SK-N-SH treated with all-trans-retinoic acid at 6 μM for 48 hours (cell line): ENCODE measurements at places on chromosomes 1 and 21.

DNA sequence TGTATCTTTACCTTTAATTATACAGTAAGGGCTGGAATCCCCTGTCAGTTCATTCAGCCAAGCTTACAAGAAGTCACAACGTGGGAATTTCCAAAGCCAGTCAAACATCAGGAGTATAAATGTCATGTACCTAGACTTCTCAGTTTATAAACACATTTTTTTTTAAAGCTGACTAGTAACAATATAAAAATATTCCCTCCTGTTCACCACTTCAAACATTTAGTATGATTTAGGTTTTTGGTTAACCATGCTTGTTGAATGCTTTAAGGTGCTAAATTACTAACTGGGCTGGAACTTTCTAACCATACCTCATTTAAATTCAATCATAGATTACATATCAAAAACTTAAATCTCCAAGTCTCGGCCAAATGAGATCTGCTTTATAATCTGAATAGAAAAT is 44.0 kb downstream of the JAK1 start:
- no peak for ATAC-seq

GRCh38 chr21:24976238-24976637 is 631.0 kb downstream of the MRPL39 start:
- ATAC-seq, result no peak

DNA sequence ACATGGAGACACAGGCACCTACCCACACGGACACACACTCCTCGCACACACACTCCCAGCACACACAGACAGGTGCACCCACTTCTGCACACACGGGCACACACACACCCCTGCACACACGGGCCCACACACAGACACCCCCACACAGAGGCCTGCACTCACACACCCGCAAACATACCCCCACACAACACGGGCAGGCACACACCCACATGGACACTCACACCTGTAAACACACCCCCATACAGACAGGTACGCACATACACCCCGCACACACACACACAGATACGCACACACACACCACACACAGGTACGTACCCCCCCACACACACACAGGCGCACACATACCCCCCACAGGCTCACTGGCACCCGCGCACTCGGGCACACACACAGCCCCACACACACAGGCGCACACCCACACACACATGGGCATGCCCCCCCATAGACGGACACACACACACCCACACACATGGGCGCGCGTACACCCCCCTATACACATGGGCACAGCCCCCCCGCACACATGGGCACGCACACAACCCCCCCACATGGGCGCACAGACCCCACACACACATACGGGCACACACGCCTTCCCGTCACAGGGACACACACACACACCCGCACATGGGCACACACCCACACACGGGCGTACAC is 6.1 kb downstream of the ATAD3A start:
- no peak for ATAC-seq

GRCh38 chr1:19344372-19344810 is 32.3 kb downstream of the SLC66A1 start:
- peak; percentile 80 for ATAC-seq

- no peak for ATAC-seq
Observed at GRCh38 chr1:203422656-203423055, 53.0 kb upstream of the PRELP start.

DNA sequence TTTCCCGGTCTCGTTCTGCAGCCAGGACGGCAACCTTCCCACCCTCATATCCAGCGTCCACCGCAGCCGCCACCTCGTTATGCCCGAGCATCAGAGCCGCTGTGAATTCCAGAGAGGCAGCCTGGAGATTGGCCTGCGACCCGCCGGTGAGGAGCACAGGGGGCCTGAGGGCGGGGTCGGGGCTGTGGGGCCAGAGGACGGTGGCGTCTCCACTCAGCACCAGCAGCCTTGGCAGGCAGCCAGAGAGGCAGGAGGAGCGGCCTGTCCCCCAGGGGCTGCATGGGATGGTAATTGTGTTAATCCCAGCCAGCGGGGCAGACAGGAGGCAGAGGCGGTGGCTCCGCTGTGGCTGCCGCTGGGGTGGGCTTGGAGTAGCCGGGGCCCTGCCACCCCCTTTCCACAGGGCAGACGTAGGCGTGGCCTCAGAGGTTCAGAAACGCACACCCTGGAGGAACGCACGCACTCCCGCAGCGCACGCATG is 12.1 kb downstream of the SAMD11 start:
- ATAC-seq, result no peak

DNA sequence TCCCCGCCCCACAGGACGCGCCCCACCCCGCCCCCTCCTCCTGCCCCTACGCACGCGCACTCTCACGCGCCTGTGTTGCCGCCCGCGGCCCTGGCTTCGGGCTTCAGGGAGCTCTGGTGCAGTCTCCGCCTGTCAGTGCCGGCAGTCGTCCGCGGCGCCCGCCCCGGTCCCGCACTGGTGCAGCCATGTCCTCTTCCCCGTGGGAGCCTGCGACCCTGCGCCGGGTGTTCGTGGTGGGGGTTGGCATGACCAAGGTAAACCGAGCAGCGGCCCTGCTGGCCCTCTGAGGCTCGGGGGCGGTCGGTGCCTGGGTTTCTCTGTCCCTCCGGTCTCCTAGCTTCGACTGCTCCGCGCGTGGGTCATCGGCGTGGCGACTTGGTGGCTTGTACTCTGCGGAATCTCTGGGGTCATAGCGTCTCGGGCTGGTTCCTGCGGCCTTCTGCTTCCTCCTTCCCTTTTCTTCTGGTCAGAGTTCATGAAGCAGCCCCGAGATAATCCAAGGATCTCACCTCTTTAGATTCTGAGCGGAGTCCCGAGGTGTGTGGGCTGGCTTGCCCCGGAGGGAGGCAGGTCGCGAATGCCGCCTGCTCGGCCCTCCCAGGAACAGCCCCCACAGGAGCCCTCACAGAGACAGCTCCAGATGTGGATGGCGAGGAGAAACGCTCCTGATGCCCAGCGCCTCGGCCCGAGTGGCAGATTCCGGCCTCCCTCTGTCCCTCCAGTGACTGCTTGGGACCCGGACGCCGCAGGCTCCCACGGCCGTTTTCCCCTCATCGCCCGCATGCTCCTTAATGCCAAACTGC is at the start of gene SCP2:
SCP2 (plus strand) TSS at position 65 of the 803 bp plus-strand sequence; CDS start at position 186, 121 bp downstream.
- ATAC-seq, result peak; percentile 90

- no peak for ATAC-seq
Observed at GRCh38 chr1:111220302-111220890, 7.1 kb upstream of the CHI3L2 start.

DNA sequence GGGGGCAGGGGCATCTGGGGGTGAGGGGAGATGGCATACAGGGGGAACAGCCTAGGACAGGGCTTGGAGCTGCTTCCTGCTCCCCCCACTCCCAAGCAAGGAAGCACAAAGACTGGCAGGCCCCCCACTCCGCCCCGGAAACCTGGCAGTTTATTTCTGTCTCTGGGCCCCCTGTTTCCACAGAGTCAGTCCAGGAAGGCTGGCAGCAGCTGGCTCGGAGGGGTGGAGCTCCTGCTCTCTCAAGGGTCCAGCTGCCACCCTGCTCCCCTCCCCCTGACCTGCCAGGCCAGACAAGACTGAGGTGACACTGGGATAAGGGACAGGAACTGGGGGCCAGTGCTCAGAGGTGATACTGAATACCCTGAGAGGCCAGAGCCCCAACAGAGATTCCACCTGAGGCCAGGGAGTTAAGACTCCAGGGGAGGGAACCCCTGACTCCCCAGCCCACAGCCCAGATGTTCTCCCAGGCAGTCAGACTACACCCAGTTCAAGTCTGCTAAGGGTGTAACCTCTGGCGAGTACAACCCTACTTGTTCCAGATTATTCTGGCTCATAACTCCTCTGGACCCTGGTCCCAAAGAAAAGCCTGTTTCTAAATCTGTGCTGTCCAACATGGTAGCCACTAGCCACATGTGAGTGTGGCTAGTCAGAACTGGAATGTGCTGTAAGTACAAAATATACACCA is 26.3 kb downstream of the AHDC1 start:
- ATAC-seq, result no peak

DNA sequence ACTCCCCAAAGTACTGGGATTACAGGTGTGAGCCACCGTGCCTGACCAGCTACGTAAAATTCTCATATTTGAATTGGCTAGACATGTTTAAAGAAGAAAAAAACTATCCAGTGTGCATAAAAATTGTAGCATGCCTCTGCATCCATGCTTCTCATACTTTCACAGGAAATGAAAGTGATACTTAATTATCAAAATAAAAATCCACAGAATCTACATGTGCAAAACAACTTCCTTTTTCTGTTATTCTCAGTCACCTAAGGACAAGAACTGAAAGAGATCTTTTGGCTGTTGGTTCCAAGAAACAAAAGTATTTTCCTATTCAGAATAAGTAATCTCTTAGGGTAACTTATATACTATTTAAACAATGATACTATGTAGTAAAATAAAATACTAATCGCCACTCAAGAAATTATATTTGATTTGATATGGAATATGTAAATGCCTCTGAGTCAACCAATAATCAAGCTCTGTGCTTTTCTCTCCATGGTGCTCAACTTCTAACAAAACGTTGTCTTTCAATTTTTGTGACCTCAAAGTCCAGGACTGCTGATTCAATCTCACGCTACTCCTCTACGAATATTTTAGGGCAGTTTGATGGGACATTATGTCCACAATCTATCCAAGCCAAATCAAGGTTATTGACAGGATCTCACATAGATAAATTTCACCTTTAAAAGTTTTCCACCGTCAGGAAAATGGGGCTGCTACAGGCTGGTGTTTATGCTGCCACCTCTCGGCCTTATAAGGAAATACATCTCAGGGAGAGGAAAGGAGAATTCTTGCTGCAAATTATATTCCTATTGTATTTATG is 102.7 kb downstream of the ZNF281 start:
- ATAC-seq, result peak; percentile 52; the same call in 2 of the 3 replicates

DNA sequence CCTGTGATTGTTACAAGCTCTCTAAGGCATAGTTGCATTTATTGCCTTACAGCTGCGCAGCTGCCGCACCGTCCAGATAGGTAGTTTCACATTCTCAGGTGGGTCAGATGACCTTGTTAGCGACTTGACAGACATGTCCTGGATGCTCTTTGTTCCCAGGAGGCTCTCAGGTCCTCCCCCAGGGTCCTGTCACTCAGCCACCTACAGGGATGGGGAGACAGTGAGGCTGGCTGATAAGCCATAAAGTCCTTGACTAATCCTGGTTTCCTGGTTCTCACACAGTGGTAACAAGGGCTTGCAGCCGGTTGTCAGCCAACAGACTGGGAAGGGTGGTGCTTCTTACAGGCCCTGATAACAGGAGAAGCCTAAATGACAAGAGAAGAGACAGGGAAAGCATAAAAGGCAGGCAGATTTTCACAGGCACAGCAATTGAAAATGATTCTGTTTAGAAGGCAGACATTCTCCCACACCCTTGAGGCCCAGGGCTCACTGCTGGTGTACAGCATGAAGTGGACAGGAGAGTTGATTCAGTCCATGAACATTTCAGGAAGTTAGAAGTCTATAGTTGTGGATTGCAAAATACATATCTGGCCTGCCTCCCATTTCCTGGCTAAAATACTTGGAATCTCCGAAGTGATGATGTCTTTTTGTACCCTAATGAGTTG is 2.9 kb downstream of the ARF1 start:
- no peak for ATAC-seq

- ATAC-seq, result no peak
Observed at GRCh38 chr1:72635719-72636118, 353.4 kb upstream of the NEGR1 start.

DNA sequence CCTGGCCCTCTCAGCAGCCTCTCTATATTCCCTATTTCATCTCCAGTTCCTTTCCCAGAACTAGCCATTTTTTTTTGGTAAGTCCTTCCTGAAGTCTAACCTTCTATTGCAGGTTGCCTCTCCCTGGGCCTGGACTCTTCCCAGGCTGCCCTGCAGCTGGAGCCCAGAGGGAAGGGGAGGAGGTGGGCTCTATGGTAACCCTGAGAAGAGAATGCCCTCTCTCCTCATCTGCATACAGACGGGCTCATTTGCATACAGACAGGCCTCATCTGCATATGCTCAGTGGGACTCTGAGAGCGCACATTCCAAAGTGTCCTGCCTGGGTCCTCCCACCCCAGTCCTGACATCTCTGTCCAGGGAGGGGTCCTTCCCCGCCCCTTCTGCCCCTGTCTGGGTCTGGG is 32.7 kb downstream of the RHBG start:
- no peak for ATAC-seq

- ATAC-seq, result no peak
Observed at GRCh38 chr1:167747988-167748387, 26.2 kb downstream of the MPZL1 start.

GRCh38 chr1:11615090-11615489 is 39.1 kb downstream of the FBXO2 start:
- no peak for ATAC-seq

GRCh38 chr1:110637475-110637874 is 31.3 kb upstream of the KCNA2 start:
- ATAC-seq, result no peak

DNA sequence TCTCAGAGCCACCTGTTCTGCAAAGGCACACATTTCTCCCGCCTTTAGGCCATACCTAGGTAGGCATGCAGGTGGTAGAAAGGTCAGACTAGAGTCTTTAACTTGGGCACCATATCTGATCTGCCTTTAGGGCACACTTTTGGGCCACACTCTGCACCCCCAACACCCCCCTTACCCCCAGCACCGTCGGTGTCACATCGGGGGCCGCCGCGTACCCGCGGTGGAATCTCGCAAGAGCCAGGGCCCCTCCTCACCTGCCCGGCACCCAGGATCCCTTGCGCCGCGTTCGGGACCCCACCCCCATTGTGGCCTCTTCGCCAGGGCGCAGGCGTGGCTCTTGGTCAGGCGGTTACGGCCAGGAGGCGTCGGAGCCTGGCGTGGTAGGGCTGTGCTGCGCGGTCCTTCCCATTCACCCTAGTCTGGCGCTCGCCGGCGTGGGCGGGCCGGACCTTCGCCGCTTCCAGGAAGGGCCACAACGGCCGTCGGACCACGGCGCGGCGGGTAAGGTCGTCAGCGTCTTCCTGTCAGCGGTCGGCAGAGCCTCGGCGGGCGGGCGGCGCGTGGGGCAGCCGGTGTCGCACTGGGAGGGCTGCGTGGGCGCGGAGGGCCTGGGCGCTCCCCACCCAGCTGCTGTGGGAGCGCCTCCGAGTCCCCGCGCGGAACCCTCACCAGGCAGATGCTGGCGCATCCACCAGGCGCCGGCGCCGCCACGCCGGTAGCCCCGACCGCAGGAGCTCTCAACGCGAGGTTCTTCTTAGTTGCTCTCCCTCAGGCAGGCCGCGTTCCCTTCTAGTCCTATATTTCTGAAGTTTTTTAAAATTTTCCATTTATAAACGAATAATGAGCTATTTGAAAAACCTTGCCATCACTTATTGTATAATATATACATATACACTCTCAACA is at the start of gene DNAH14:
DNAH14 (plus strand) TSS at position 341 of the 903 bp plus-strand sequence. CDS start 23,028 bp downstream, outside the sequence.
- ATAC-seq, result peak; percentile 98

DNA sequence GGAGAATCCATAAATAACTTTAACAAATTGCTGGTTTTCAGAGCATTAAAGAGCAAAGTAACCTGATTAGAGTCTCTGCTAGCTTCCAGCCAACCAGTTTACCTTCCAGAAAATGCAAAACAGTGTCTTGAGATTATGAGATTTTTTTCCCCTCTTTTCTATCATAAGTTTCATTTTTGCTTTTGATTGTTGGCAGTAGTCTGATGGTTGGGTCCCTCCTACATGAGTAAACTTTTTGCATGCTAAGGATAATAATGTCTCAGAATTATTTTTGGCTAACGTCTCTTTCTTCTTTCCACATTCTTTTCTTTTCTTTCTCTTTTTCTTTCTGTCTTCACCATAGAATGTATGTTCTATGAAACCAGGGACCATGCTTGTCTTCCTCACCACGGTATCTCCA is 6.3 kb upstream of the ADAMTS5 start:
- no peak for ATAC-seq
